ENCODE measurements at places on chromosomes 7 and 10.

GRCh38 chr7:152674860-152675758 lies 832 bp downstream of the XRCC2 start:
- no peak for DNase-seq

DNA sequence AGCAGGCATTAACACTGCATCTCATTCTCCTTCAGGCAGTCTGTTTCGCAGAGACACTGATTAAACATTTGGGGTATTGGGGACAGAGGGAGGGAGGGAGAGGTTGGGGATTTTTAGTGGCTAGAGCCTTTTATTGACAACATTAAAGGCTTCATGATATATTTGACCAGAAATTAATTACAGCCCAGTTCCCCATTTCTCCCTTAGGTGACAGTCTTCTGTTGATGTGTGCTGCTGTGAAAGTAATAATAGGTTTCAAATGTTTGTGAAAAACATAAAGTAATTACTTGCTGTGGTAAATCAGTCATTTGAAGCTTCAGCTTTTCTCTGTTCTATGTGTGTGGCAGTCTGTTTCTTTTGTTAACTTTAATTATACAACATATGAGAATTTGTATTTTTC lies 105.3 kb upstream of the LRGUK start:
- no peak for DNase-seq

- DNase-seq, result no peak
Observed at GRCh38 chr7:130923365-130923764, 189.4 kb upstream of the KLF14 start.

GRCh38 chr10:86342111-86342863 lies 24.3 kb downstream of the GRID1 start:
- no peak for DNase-seq

DNA sequence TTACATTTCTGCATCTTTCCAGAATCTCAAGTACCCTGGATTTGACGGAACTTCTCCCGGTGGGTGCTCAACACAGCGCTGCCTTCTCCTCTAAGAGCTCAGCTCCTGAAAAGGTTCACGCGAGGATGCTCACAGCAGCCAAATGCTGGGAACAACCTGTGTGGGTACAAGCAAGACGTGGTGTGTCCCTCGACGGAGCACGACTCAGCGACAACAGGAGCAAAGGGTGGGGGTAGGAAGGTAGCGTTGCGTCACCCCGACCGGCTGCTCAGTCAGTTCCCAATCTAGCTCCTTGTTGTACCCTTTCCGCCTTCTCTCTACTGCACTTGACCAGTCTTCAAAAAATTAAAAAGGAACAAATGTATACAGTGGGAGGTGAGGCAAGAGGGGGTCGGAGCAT lies 117.3 kb downstream of the PTPRN2 start:
- DNase-seq, result no peak

DNA sequence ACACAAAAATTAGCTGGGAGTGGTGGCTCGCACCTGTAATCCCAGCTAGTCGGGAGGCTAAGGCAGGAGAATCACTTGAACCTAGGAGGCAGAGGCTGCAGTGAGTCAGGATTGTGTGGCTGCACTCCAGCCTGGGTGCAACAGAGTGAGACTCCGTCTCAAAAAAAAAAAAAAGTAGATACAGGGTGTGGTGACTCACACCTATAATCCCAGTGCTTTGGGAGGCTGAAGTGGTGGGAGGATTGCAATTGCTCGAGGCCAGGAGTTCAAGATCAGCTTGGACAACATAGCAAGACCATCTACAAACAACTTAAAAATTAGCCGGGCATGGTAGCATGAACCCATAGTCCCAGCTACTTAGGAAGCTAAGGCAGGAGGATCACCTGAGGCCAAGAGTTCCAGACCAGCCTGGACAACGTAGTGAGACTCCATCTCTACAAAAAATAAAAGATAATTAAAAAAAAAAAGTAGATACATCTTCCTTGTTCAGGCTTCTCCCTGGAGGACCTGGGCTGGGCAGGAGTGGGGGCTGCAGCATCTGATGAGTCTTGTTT lies 2.0 kb downstream of the MOSPD3 start:
- DNase-seq, result no peak

DNA sequence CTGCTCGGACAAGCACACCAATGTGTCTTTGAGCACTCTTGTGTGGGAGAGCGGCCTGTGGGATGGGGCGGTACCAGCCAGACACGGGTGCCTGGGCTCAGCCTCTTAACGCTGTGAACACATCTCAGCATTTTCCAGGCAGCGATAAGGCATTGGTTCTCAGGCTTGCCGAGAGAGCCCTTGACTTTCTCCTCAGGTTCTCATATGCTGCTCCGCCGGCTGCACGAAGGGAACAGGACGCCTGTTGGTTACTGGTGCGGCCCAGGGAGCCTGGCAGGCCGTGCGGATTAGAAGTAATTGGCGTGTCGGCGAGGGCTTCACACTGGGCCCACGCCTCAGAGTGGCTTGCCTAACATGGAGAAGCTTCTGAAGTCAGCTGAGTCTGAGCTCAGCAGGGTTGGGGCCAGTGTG lies 456.7 kb upstream of the FOXK1 start:
- no peak for DNase-seq

DNA sequence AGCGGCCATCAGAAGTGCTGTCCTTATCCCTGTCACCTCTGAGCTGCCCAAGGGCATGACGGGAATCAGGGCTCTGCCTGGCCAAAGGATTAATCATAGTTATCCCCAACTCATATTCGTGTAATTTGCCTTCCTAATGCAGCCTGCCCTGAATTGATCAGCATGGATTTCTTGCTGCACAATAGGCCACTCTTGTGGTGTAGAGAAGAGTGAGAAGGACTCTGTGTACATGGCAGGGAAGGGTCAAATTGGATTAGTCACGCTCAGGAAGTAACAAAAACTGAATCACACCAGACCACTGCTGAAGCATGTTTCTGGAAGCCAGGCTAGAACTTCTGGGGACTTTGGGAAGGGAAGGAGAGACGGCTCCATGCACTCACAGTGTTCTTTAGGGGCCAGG lies 227.0 kb downstream of the BUB3 start:
- DNase-seq, result no peak

- no peak for DNase-seq
Observed at GRCh38 chr10:46525177-46525823, 31.2 kb downstream of the GPRIN2 start.

DNA sequence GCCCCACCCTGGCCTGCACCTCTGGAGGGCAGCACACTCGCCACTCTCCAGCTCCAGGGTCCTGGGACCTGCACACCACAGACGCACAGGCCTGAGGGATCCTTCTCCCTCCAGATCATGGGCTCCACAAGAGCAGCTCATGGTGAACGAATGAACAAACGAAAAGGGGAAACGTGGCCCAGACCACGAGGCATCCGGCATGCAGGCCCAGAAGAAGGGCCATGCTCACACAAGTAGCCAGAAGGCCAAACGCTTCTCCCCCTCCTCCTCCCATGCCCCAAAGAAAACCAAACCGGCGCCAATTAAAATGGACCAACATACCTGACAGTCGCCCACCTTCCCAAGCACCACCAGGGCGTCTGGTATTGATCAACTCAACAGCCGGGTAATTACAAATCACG lies 30.4 kb downstream of the MAD1L1 start:
- DNase-seq, result no peak

- DNase-seq, result no peak
Observed at GRCh38 chr10:108230478-108231170, 1066.1 kb upstream of the SORCS1 start.

GRCh38 chr7:80287400-80288174 lies 153.0 kb downstream of the GNAI1 start:
- DNase-seq, result no peak

GRCh38 chr10:91062091-91062490 lies 141.2 kb upstream of the ANKRD1 start:
- DNase-seq, result no peak

Measured in amniotic stem cell (primary cell).